HTR-8/SVneo (cell line): ENCODE measurements at places on chromosomes 16 and 17.

DNA sequence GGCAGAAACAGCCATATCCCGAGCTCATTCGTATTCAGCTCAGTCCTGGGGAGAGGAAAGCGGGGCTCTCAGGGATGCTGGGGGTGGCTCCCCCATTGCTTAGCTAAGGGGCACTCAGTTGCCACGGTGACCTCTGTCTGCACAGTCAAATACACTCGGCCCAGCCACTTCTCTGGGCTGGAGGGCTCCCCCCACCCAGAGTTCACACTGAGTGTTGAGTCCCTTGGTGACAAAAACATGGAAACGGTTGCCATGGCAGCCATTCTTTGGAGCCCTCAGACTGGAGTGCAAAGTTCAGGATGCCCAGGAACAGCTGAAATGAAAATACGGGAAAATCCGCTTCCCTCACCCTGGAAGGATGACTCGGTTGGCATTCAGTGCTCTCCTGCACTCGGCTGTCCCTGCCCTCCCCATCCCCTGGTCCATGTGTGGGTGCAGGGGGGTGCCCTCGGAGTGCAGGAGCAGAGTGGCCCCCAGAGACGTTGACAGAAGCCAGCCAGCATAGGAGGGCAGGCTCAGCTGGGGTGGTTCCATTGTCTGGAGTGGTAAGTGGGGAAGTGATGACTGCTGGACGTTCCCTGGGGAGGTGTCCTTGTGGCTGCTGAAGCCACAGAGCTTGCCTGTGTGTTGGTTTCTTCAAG lies 216.5 kb downstream of the NTN1 start:
- no peak for DNase-seq

- DNase-seq, result no peak
Observed at GRCh38 chr16:24138024-24138423, 118.1 kb upstream of the CACNG3 start.

GRCh38 chr17:43543771-43544575 lies 2.2 kb downstream of the ETV4 start:
- no peak for DNase-seq

DNA sequence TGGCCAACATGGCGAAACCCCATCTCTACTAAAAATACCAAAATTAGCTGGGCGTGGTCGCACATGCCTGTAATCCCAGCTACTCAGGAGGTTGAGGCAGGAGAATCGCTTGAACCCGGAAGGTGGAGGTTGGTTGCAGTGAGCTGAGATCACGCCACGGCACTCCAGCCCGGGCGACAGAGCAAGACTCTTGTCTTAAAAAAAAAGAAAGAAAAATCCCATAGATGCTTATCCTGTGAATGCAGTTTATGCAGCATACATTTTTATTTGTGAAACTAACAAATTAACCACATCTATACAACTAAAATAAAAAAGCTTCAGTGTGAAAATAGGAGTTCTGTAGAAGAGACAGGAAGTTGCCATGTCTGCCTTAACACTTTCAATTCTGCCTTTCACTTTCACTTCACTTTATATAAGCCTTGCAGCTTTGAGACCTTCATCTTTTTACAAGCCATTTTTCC lies 7.1 kb downstream of the IGSF6 start:
- DNase-seq, result no peak

GRCh38 chr17:18987230-18987610 lies 17.3 kb downstream of the FAM83G start:
- DNase-seq, result no peak

- no peak for DNase-seq
Observed at GRCh38 chr16:86545954-86546637, 8.9 kb downstream of the MTHFSD start.

- DNase-seq, result no peak
Observed at GRCh38 chr17:81140018-81140417, 25.3 kb upstream of the PVALEF start.

GRCh38 chr16:11005611-11005975 lies 61.2 kb downstream of the CLEC16A start:
- no peak for DNase-seq
